Omental fat pad (tissue), 4 donors: ENCODE measurements at places on chromosomes 1 and 21. TPM values are rescaled to one million over a fixed set of nuclear protein-coding genes. Genes with fewer than 3 reads are reported as not detected.

- no peak for DNase-seq
These were observed 572.3 kb upstream of the PKN2 start for GRCh38 chr1:88111816-88112215.

DNA sequence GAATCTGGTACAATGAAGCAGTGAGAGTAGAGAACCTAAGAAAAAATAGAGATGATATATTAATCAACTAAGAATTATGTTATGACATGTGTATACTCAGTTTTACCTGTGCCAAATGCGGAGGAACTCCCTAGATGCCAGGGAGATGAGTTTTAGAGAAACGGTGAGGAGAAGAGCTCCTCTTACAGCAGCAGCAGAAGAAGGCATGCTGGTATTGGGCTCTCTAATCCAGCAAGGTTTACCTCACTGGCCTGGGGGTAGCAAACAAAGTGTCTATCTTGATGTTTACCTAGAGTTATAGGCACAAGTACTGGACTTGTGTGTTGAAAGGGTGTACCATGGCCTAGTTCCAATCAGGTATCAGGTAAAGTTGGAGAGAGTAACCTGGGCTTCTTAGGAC lies 28.9 kb upstream of the DEPDC1 start:
- no peak for DNase-seq

- DNase-seq, result no peak
These were observed 76.6 kb downstream of the RGL1 start for GRCh38 chr1:183881387-183882131.

Gene SERINC2
- total RNA-seq, result 12.2 TPM
